ENCODE measurements at places on chromosomes 2 and 18.

GRCh38 chr2:204321910-204322751, 223.1 kb upstream of the PARD3B start:
- DNase-seq = no peak

GRCh38 chr2:239431536-239431935, 30.7 kb upstream of the HDAC4 start:
- DNase-seq = no peak

GRCh38 chr2:51263951-51264350, 232.0 kb upstream of the NRXN1 start:
- no peak for DNase-seq

- DNase-seq = no peak
Measured at GRCh38 chr2:168157926-168158325, 89.5 kb downstream of the STK39 start.

DNA sequence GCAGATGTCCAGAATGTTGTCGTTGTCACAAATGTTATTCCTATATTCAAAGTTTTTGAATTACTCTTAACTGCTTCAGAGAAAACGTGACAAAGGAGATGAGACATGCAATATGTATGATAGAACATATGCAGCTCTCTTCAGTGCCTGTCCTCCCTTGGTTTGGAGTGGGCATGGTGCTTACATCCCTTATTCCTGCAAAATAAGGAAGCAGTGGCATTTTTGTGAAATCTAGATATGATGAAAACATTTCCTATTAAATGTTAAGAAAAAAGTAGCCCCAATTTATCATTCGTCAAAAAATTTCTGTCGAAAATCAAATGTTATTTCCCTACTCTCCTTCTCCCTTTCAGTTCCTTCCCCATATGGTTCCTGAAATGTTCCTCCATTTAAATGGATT, 457.5 kb upstream of the FANCL start:
- no peak for DNase-seq

DNA sequence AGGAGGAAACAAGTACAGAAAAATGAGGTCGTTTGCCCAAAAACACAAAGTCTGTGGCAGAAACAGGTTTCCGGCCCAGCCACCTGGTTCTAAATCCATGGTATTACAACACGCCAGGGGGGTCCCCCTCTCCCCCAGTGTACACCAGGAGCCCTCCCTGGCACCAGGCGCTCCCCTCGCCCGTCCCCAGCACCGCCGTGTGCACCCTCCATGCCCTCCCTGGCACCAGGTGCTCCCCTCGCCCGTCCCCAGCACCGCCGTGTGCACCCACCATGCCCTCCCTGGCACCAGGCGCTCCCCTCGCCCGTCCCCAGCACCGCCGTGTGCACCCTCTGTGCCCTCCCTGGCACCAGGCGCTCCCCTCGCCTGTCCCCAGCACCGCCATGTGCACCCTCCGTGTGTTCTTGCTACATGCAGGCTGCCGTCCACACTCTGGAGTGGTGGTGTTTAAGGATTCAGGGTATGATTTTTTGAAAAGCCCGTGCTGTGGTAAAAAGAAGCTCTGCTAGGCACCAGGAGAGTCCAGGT, 59.8 kb upstream of the NFATC1 start:
- no peak for DNase-seq

- no peak for DNase-seq
Measured at GRCh38 chr2:210072493-210072892, 70.1 kb downstream of the RPE start.

DNA sequence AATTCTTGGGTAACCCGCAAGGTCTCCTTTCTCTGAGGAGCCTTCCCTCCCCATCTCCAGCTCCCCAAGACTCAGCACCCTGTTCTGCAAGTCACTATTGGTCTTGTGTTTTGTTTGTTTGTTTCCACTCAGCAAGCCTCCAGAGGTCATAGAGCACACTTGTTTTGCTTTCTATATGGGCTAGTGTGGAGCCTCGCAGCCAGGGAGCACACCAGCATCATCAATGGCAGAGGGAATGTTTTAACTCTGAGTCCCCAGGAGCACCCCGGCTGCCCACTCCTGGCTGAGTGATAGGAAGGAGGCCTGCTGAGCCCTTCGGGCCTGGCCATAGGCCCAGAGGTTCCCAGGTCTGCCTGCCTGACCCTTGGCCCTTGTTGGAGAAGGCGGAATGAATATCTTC, 36.6 kb downstream of the GLI2 start:
- no peak for DNase-seq

DNA sequence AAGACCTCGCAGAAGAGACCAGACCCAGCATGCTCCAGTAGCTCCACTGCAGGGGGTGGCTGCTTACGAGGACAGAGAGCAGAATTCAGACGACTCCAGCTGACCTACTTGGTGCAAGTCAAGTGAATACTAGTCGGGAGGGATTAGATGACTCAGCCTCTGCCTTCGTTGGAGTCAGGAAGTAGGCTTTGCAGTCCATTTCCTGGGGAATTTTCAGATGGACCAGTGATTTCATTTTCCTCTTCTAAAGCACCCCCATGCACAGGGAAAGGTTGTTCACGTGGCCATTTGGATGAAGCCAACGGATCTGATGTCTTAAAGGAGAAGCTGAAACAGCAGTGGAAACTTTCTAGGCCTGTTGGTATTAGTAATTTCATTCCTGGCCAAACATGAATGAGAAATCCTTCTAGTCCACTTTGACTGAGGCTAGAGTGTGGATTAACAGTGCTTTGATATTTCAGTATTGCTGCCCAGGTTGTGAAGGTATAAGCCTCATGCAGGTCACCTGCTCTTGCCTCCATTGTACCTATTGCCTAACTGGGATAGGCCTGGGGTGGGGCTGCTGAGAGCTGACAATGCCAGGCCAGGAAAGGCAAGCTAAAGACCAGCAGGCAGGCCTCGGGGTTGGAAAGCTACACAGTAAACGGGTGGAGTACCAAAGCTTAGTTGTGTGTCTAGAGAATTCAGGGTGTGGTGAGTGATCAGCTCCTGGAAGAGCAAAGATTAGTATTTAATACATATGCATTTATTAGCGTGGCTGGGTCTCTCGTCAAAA, 117.6 kb upstream of the FOSL2 start:
- no peak for DNase-seq

GRCh38 chr2:88658326-88658725, 31.1 kb upstream of the EIF2AK3 start:
- no peak for DNase-seq

DNA sequence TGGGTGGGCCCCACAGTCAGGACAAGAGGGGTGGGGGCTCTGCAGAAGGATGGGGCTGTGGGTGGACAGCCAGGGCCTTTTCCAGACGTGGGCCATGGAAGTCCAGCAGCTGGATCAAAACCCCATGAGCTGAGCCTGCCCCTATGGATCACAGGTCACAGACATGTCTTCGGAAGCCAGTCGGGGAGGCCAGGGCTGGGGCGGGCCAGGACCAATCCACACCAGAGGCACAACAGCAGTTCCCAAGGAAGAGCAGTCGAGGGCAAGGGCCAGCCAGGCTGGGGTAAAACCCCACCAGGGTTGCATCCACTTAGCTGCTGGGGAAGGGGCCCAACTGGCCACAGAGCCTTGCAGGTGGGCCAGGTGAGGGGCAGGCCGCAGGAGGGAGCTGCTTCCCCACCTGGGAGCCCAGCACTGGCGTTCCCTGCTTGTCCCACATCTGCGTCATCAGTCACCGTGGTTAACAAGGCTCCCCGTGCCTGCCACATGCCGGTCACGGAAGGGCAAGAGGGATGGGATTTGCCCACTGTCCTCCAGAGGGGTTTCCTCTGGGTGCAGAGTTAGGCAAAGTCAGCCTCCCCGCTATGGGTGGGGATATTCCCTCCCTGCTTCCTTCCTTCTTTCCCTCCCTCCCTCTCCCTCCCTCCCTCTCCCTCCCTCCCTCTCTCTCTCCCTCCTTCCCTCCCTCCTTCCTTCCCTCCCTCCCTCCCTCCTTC, 46.4 kb upstream of the ODC1 start:
- no peak for DNase-seq

- DNase-seq = no peak
Measured at GRCh38 chr2:218023636-218024035, 20.8 kb upstream of the TNS1 start.

DNA sequence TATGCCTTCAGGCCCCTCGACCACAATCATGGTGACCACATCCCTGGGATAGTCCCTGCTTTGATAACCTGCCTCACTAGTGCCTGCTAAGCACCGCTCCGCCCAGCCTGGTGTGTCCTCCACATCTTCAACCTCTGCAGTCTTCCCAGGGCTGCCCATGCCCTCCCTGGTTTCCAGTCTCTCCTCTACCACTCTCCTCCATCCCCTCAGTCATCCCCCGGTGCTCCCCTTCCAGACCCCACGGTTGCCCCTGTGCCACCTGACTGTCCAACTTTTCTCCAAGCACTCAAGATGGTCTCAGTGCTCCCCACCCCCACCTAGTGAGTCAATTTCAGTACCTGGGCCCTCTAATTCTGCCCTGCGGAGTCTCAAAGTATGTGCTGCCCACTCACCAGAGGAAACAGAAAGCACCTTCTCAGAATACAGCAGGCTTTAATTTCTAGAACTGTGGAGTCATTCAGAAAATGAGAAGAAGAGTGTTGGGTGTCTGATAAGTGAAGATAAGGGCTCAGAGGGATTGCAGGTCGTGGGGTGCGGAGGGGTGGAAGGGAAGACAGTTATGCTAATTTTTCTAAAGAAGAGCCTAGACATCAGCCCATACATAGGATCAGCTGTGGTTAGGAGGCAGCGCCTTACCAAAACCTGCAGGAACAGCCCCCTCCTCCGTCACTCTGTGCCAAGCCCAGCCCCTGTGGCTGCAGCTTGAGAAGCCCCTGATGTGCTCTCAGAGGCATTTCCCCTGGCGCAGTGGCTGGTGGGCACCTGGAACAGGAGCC, 53.6 kb upstream of the CAB39 start:
- peak; percentile 46 for DNase-seq

GRCh38 chr18:29254123-29254522, 1077.2 kb upstream of the CDH2 start:
- DNase-seq = no peak

Data from CD4-positive, alpha-beta T cell treated with Interleukin-10 for 1 hour (primary cell).